ENCODE measurements at places on chromosomes 7 and 10.
A peak's percentile ranks its signal among the peaks of the same experiment; 100 is the strongest.

- peak; percentile 95 for DNase-seq
Observed at GRCh38 chr10:4771554-4772201, 54.3 kb upstream of the AKR1E2 start.

DNA sequence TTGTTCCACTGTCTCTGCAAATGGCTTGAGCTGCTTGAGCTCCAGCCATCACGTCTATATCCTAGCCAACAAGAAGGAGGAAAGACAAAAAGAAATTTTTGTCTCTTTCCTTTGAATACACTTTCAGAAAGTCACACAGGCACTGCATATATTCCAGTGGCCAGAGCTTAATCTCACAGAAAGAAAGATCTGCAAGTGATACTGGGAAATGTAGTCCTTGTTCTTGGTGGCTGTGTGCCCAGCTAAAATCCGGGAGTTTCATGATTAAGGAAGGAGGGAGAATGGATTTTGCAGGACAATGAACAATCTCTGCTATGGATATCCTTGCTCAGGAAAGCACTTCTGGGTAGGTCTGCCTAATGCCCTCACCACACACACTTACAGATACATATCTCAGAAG is 19.5 kb upstream of the DLG5 start:
- DNase-seq = peak; percentile 32

- DNase-seq = no peak
Observed at GRCh38 chr10:22222236-22223190, 4.7 kb upstream of the EBLN1 start.

DNA sequence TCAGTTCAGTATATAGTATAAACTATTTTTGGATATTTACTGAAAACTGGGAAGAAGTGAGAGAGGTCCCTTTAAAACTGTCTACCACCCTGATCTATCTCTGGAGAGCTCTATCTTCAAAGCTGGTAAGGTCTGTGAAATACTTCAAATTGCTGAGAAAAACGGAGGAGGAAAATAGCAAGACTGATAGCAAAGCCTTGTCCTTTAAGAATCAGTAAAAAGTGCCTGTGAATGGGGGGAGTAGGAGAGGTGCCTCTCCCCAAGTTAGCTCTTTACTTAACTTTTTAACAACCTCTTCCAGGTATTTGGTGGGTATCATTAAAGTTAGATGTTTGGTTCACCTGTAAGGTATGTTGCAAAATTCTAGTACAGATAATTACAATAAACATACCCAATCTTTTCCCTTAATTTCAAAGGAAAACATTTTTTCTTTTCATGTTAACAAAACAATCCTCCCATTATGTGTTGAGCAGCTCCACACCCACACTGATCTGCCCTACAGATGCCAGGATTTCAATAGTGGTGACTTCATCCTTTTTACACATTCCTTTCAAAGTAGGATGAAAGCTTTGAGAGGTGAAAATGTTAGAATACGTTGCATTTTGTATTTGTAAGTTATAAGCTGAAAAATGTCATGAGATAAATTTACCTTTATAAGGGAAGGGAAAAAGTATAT is 149.2 kb downstream of the CRPPA start:
- DNase-seq = peak; percentile 10

- peak; percentile 39 for DNase-seq
Observed at GRCh38 chr7:138608275-138608674, 92.9 kb downstream of the SVOPL start.

- no peak for DNase-seq
Observed at GRCh38 chr7:23710000-23710399, at the start of gene STK31. STK31 (plus strand) TSS chr7:23710219; CDS start chr7:23710286, 67 bp downstream.

DNA sequence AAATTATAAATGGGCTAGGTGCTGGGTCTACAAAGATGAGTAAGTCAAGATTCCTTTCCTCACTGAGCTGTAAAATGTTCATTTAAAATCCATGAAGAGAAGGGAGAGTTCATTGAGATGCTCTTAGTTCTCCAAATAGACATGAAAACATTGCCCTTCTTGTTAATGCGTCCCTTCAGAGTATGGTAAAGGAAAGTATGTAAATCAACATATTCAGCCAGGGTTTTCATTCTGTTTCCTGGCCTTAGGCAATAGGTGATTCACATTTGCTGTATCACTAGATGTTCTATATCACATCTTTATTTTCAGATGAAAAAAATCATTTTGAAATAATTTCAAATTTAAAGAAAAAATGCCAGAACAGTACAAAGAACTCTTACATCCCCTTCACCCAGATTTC is 5.4 kb downstream of the ANKIB1 start:
- peak; percentile 40 for DNase-seq

DNA sequence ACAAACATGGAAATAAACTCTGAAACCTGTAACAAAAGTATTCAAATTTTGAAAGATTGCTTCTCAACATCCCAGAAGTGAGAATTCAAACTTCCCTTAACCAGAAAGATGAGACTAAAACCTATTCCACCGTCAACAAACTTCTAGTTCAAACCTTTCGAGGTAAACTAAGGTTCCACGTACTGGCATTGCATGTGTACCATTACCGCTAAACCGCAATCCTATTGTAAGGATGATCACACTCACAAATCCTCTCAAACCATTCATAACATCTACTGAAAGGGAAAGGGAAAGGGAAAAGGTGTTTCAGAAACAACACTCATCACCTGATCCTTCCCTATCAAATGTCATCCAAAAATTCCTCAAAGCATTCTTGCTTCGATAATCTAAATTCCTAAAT is 3.1 kb downstream of the SMURF1 start:
- no peak for DNase-seq

DNA sequence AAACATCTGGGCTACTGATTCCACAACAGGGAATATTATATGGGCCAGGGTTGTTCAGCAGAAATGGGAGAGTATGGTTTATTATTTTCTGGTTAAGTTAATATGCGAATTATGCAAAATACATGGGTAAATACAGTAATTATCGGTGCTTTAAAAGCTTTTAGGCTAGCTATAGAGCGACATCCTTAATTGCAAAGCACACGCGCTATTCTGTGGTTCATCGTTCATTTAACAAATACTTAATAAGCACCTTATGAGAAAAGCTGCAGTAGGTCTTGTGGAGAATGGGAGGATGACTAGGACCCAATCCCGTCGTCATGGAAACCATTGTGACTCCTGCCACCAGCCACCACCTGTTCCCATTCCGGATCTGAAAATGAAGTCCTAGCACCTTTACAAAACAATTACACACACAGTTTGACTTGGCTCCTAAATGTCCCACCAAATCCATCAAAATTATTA is 623 bp upstream of the CEP41 start:
- DNase-seq = peak; percentile 50

- peak; percentile 57 for DNase-seq
Observed at GRCh38 chr10:43322769-43323168, 48.7 kb upstream of the FXYD4 start.

GRCh38 chr7:111529507-111530355 is 32.6 kb downstream of the IMMP2L start:
- no peak for DNase-seq

GRCh38 chr7:26574476-26574875 is 282.8 kb downstream of the SNX10 start:
- peak; percentile 41 for DNase-seq

DNA sequence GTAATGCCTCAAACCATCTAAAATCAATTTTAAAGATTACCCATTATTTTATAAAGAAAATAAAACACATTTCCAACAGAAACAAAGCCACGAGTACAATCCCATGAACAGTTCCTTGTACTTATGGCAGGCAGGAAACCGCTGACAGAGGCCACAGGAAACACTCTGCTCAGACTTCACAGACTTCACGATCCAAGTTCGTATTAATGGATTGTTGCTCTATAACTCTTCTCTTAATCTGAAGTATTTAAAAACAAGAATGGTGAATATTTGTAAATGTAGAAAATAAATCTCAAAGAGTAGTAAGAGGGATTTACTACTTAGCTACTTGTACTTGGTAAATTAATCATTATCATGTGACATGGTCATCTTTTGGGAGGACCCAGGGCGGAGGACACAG is 78.3 kb downstream of the SNX10 start:
- DNase-seq = peak; percentile 16

DNA sequence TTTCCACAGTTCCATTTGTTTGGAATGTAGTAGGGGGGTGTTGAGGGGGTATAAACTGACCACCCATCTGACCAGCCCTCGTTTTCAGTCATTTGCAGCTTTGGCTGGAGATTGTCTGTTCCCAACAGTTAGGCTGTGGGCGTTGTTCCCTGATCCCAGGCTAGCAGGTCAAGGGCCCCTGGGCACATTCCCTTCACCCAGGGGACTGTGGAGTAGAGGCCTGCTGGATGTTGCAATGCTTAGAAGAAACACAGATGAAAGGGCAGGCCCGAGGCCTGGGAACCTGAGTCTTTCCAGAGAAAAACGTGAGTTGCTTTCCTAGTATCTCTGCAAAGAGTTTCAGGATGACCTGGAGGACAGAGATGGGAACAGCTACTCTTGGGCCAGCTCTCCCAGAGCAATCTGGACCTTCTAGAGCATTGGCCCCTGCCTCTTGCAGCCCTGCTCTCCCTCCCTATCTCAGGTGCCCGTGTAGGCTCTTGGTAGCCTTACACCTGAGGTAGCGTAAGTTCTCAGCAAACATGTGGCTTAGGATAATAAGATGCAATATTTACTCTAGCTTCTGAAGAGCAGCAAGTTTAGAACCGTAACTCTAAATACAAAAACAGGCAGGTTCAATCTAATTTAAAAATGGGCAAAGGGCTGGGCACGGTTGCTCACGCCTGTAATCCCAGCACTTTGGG is 99.4 kb upstream of the EFCAB10 start:
- no peak for DNase-seq

GRCh38 chr7:114652041-114652440 is 237.4 kb downstream of the FOXP2 start:
- no peak for DNase-seq

DNA sequence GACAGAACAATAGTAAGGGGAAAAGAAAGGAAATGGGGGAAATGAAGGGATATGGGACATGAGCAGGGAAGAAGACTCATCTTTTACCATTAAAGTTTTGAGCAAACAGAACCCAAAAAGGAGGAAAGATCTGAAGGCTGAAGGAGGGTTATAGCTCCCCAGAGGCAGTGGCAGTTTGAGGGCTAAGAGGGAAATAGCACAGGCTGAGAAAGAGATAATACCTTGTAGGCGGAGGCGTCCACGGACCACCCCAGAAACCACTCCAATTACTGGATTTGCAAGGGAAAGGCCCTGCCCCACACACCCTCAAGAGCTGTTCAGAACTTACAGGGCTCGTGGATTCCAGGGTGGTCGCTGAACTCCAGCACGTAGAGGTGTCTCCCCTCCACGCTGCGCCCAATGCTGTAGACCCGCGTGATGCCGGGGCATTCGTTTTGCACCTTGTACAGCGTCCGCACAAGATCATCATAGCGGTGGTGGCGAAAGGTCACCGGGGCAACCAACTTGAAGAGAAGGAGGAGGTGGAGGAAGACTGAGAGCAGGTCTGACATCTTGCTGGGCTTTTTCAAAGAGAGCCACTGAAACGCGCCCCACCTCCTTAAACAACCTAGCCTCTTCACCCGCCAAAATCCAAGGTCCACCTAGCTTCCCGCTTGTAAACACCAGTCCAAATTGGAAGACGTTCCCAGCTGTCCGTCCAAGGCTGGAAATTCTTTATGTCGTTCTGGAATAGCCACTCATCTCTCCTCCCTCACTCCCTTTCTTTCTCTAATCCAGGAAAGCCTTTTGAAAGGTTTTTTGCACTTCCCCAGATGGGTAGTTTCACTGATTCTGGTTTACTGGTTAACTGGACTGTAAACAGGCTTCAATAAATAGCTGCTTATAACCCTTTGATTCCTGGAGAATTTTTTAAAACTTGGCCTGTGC is at the start of gene CPN1:
Gene CPN1 (minus strand): TSS at position 795 of the 927 bp plus-strand sequence. CDS start 244 bp downstream, at position 551.
- DNase-seq = no peak

DNA sequence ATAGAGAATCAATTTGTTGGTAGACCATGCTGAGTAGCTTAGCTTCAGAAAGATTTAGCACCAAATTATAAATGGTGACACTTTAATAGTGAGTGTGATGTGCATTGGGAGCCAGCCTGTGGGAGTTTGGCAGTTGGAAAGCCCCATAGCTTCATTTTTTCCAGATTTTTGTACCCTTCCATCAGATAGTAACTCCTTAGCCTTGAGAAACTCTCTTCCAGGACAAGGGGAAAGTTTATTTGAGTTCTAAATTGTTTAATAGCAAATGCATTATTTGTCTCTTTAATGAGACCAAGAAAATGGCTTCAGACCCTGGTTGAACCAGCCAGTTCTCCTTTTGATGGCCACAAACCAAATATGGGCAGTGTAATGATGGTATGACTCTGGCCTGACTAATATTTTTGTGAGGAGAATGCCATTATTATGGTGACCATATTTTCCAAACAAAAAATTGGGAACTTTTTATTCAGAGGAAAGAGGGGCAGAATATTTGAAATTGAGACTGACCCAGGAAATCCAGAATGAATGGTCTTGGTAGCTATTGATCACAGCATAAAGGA is 49.8 kb downstream of the PLCE1 start:
- no peak for DNase-seq
